ENCODE measurements at places on chromosomes 5 and 9. TPM values are rescaled to one million over a fixed set of nuclear protein-coding genes. Genes with fewer than 3 reads are reported as not detected.

DND1 gene
- 4.3 TPM for polyA plus RNA-seq

DNA sequence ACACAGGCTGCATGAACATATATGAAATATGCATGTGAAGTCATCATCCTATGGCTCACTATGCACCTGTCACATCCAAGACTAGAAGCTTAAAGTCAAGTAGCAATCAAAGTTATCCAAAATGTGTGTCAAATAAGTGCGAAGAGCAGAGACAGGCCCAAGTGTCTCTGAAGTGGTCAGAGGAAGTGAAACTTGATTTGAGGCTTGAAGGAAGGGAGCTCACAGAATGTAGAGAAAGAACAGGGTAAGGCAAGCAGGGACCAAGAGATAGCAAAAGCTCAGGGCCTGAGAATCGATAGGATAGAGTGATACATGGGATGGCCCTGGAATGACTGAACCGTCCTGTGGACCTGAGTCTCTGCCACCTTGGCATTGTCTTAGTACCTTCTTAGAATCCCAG is 274.3 kb upstream of the TRPC7 start:
- no peak for DNase-seq

DNA sequence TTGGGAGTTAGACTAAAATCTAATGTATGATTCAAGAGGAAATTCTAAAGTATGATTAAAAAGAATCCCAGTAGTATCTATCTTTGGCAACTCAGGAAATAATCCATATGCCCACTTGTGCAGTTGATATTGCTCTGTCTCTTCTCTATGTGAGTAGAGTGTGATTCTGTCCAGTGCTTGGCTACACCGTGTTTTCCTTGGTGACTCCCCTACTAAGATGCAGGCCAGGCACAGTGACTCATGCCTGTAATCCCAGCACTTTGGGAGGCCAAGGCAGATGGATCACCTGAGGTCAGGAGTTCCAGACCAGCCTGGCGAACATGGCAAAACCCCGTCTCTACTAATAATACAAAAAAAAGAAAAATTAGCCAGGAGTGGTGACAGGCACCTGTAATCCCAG is 495.4 kb downstream of the MAT2B start:
- no peak for DNase-seq

PROB1 gene
- 1.2 TPM for polyA plus RNA-seq

PRRC2B gene
- polyA plus RNA-seq = 64.5 TPM

- DNase-seq = no peak
Observed at GRCh38 chr5:152595405-152595804, 190.3 kb upstream of the NMUR2 start.

- DNase-seq = no peak
Observed at GRCh38 chr5:162591724-162592123, 524.2 kb downstream of the GABRG2 start.

All from B cell (primary cell).